ENCODE measurements at places on chromosomes 13 and 19.

GRCh38 chr13:34302596-34302995 lies 484.6 kb downstream of the RFC3 start:
- DNase-seq: no peak

DNA sequence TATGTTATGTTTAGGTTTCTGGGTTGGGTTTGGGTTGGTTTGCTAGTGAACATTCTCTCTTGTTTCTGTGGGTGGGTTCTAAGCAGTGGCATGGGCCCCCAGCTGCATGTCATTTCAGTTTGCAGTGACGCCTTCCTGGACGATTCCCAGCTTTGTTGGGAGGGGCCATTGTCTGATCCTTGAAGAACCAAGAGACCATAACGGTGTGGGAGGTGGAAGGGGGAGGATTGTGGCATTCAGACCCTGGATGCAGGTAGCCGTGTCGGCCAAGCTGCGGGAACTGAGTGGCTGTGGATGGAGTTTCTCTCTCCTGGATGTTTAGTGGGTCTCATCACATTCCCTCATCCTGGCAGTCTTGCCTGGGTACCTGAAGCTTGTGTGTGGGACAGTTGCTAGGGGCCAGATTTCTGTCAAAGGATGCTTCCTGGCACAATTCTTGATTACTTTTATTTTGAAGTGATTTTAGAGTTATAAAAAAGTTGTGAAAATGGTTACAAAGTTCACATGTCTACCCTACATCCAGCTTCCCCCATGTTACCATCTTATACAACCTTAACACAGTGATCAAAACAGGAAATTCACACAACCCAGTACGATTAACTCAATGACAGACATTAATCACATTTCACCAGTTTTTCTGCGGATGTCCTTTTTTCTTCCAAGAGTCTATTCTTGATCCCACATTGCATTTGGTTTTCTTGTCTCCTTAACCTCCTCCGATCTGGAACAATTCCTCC lies 123.8 kb downstream of the SIPA1L3 start:
- DNase-seq: no peak

DNA sequence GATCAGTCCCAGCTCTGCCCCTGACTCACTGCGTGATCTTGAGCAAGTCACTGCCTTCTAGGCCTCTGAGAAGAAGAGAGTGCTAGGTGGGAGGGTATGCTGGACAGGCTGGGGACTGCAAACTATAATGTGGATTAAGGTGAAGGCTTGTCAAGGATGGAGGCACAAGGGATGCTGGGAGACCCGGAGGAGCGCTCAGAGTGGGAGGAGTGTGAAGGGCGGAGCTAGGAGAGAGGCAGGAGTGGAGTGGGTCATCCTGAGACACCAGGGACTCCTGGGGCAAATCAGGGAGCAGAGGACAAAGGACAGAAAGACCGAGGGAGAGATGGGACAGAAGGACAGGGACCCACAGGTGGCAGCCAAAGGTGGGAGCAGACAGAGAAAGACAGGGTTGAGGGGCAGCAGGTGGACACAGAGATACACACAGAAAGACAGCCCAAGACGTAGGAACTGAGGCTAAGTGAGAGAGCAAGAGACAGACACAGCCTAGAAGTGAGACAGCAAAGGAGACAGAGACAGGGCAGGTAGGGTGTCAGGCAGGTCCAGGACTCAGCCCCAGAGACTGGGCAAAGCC lies 2.6 kb downstream of the GRIK5 start:
- no peak for DNase-seq

DNA sequence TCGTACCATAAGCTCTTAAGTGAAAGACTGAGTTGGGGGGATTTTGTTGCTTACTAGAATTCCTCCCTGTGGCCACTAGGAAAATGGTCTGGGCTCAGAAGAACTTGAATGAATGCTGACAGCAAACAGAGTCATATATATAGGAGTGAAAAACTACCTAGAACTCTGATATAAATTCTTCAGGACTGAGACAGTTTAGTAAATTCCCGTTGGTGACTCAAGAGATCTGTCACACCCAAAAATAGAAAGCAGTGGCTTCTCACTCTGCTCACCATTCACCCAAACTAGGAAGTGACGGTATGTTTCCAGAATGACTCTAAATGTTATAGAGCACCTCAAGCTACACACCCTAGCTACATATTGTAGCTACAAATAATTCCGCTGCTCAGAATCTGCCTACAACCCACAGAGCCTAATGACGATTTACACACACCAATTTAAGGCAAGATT lies 116.2 kb downstream of the TBC1D4 start:
- no peak for DNase-seq

Measured in hypothalamus (tissue), 51 donors.